ENCODE measurements at places on chromosomes 2 and 18.

DNA sequence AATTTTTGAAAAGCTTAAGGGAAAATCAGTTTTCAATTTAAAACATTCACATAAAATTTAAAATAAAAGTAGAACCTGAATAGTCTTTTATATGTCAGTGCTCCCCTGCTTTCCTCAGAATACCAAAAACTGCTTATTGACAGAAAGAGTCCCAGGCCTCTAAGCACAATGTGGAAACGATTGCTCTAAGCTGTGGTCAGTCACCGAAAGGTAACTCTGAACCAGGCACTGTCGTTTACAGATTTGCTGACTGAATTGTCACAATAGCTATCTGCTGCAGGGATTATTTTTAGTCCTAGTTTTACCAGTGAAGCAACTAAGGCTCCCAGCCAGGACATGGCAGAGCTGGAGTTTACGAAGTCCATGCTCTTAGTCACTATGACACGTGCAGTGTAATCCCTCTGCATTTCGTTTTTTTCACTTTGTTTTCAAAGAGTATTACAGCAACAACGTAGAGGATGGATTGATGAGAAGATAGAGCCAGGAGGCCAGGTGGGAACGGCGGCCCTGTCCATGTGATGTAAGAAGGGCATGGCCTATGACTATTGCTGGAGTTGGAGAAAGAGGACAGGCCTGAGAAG lies 28.1 kb upstream of the TMEM247 start:
- DNase-seq = no peak

DNA sequence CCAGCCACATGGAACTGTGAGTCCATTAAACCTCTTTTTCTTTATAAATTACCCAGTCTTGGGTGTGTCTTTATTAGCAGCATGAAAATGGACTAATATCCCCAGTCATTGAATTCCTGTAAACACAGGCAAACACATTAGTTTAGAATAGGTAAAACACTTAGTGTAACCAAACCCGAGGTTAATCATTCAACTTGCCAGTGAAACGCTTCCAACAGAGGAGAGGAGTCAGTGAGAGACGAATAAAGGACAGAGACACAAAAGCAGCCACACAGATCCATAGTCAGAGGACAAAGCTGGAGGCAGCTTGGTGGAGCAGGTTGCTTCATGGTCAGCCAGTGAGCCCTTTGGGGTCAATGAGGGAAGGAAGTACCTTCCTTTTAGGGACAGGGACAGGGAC lies 348.1 kb downstream of the TGIF1 start:
- no peak for DNase-seq

GRCh38 chr2:233112776-233113452 lies 52.8 kb downstream of the INPP5D start:
- no peak for DNase-seq

- DNase-seq = no peak
Measured at GRCh38 chr2:222613715-222614331, 42.1 kb downstream of the FARSB start.

DNA sequence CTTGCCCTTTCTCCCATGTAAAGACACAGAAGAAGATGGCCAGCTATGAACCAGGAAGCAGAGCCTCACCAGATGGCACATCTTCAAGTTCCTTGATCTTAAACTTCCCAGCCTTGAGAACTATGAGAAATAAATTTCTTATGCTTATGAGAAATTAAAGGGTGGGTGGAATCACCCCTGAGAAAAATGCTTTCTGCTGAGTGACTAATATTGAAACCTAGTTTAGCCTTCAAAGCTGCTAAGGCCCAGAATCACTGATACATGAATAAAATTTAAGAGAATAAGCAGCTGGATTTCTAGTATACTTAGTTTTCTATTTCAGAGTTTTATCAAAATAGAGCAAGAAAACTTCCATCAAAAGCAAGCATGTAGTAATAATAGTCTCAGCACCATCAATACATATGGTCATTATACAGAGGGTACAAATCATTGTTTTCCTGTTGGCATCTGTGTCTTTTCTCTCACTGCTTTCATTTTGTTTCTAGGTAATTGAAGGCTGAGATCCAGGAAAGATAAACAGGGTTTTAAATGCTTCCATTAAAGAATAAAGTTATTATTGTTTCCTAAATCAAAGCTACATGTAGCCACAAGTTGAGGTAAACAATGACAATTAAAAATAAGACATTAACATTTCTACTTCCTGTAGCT lies 53.3 kb upstream of the COL5A2 start:
- no peak for DNase-seq

DNA sequence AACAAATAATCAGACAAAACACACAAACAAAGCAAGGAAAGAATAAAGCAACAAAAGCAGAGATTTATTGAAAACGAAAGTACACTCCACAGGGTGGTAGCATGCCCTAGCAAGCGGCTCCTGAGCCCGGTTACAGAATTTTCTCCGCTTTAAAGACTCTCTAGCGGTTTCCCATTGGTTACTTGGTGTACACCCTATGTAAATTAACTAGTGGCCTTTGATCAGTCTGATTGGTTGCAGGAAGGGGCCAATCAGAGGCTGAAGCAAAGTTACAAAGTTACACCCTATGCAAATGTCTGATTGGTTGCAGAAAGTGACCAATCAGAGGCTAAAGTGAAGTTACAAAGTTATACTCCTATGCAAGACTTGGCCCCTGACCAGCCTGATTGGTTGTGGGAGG lies 242.9 kb downstream of the LDLRAD4 start:
- DNase-seq = no peak
